ENCODE measurements at places on chromosomes 7 and 10. TPM values are rescaled to one million over a fixed set of nuclear protein-coding genes. Genes with fewer than 3 reads are reported as not detected.

ACADSB gene
- 14.5 TPM for total RNA-seq

GPR37 gene
- 20.4 TPM for total RNA-seq

KCP gene
- 2.5 TPM for total RNA-seq

GDF10 gene
- total RNA-seq: 0.18 TPM

JMJD1C gene
- total RNA-seq: 180 TPM

MYOF gene
- total RNA-seq: 1.4 TPM

C10orf95 gene
- total RNA-seq: 0.96 TPM

MOGAT3 gene
- total RNA-seq: 0.81 TPM

PNLIPRP1 gene
- 0.68 TPM for total RNA-seq

GRCh38 chr10:49558190-49558589 is 19.3 kb upstream of the ERCC6 start:
- H3K4me3 ChIP-seq: no peak overlapping the region
- no peak overlapping the region for H3K27ac ChIP-seq
- no peak for DNase-seq
- H3K4me1 ChIP-seq: peaks cover 12% of the 10 kb centered on the region
- H3K36me3 ChIP-seq: peaks cover 4% of the 10 kb centered on the region
- H3K27me3 ChIP-seq: peaks cover 17% of the 10 kb centered on the region

- DNase-seq: no peak
- peaks cover 57% of the 10 kb centered on the region for H3K4me1 ChIP-seq
- H3K4me3 ChIP-seq: peak overlapping the region; percentile 83
Observed at GRCh38 chr10:17199351-17199804, 2.1 kb downstream of the TRDMT1 start.

- no peak overlapping the region for H3K4me3 ChIP-seq
- H3K27me3 ChIP-seq: no peaks in the 10 kb centered on the region
- H3K27ac ChIP-seq: no peak overlapping the region
- H3K36me3 ChIP-seq: no peaks in the 10 kb centered on the region
Observed at GRCh38 chr10:107611115-107611514, 446.6 kb upstream of the SORCS1 start.

GRCh38 chr10:129870961-129871621 is 93.0 kb downstream of the EBF3 start:
- DNase-seq: no peak
- 0 out of 2 replicates have a peak overlapping the region, but pooled peaks have one; percentile 21 for H3K27ac ChIP-seq
- no peak overlapping the region for H3K4me3 ChIP-seq

- H3K4me1 ChIP-seq: no peaks in the 10 kb centered on the region
- peak; percentile 86 for DNase-seq
- H3K27me3 ChIP-seq: no peaks in the 10 kb centered on the region
- H3K27ac ChIP-seq: peak overlapping the region; percentile 84
Observed at GRCh38 chr7:154953006-154953684, 49.8 kb downstream of the PAXIP1 start.

DNA sequence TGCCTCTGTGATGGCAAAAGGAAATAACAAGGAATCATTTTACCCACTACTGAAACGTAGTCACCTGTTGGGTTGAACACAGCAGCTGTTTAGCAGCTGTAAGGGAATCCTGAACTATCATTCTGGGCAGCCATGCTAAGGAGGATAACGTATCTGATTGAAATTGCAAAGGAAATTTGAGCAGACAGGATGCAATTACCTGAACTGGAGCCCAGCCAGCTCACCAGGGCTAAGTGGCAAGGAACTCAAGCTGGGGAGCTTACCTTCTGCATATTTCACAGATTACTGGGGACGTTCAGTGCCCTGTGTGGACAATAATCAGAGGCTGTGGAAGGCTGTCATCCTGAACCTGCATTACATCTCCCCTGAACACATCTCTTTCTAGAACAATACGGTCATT is 650.5 kb downstream of the SORCS3 start:
- H3K4me1 ChIP-seq: no peaks in the 10 kb centered on the region
- no peak overlapping the region for H3K27ac ChIP-seq
- DNase-seq: no peak
- H3K4me3 ChIP-seq: no peak overlapping the region
- H3K27me3 ChIP-seq: no peaks in the 10 kb centered on the region

GRCh38 chr7:45980181-45980905 is 59.3 kb upstream of the IGFBP3 start:
- H3K36me3 ChIP-seq: peaks cover 11% of the 10 kb centered on the region
- DNase-seq: no peak
- H3K4me1 ChIP-seq: peaks cover 20% of the 10 kb centered on the region
- no peak overlapping the region for H3K27ac ChIP-seq
- H3K27me3 ChIP-seq: no peaks in the 10 kb centered on the region

GRCh38 chr10:5830629-5831445 is 17.6 kb upstream of the GDI2 start:
- DNase-seq: no peak
- no peaks in the 10 kb centered on the region for H3K4me1 ChIP-seq
- no peak overlapping the region for H3K4me3 ChIP-seq
- no peak overlapping the region for H3K27ac ChIP-seq

GRCh38 chr10:89940076-89940475 is 238.7 kb downstream of the KIF20B start:
- DNase-seq: no peak
- H3K27me3 ChIP-seq: peaks cover 3% of the 10 kb centered on the region
- H3K4me1 ChIP-seq: no peaks in the 10 kb centered on the region

- H3K27me3 ChIP-seq: no peaks in the 10 kb centered on the region
- no peak overlapping the region for H3K27ac ChIP-seq
- DNase-seq: no peak
- no peaks in the 10 kb centered on the region for H3K36me3 ChIP-seq
- H3K4me3 ChIP-seq: no peak overlapping the region
Observed at GRCh38 chr7:103854611-103855010, 134.8 kb downstream of the RELN start.

- H3K27me3 ChIP-seq: no peaks in the 10 kb centered on the region
- no peak for DNase-seq
- no peak overlapping the region for H3K27ac ChIP-seq
- peaks cover 18% of the 10 kb centered on the region for H3K4me1 ChIP-seq
Observed at GRCh38 chr7:16801111-16801542, 3.7 kb downstream of the AGR2 start.

- no peaks in the 10 kb centered on the region for H3K27me3 ChIP-seq
- H3K36me3 ChIP-seq: no peaks in the 10 kb centered on the region
- H3K27ac ChIP-seq: no peak overlapping the region
- no peak overlapping the region for H3K4me3 ChIP-seq
Observed at GRCh38 chr7:18458830-18459229, 36.7 kb upstream of the HDAC9 start.

GRCh38 chr7:84612981-84613681 is 418.5 kb upstream of the SEMA3A start:
- H3K4me1 ChIP-seq: no peaks in the 10 kb centered on the region
- no peak overlapping the region for H3K4me3 ChIP-seq
- no peaks in the 10 kb centered on the region for H3K36me3 ChIP-seq
- no peaks in the 10 kb centered on the region for H3K27me3 ChIP-seq
- DNase-seq: no peak

DNA sequence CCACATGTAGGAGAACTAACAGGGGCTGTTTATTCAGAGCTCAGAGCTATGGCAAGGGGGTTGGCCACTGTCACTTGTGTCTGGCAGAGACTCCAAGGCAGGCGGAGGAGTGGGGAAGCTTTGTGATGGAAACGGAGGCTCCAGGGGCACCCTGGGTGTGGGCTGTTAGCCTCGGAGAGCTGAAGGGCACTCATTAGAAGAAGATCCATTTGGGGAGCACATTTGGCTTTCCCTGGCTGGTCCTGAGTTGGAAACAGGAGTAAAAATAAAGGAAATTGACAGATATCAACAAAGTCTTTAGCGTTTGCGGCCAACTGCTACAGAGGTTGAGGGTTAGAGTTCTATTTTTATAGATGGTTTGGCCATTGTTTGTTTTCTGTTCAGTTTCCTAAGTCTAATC is 288.3 kb upstream of the MKI67 start:
- H3K27ac ChIP-seq: no peak overlapping the region
- H3K4me1 ChIP-seq: peaks cover 22% of the 10 kb centered on the region
- H3K36me3 ChIP-seq: no peaks in the 10 kb centered on the region
- no peak for DNase-seq
- no peak overlapping the region for H3K4me3 ChIP-seq

DNA sequence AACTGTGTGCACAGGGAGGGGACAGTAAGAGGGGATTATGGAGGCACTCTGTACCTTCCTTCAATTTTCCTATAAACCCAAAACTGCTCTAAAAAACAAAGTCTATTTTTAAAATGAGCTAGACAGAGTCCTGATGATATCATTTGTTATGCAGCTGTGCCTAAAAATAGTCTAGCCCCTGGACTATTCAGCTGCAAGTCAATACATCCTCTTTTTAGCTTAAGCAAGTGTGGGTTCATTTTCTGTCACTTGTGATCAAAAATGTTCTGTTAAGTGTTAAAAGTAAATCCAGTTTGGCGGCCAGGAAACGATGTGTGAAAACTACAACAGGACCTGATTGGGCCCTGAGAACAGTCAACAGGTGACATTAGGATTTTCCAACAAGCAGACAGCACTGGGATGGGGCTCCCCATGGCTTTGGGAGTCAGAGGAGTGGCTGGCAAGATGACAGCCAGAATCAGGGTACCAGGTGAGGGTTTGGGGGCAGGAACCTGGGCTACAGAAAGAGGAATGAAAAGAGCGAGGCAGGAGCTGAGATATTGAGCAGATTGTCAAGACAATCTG is 33.9 kb downstream of the FAM107B start:
- DNase-seq: no peak
- H3K27ac ChIP-seq: no peak overlapping the region
- no peaks in the 10 kb centered on the region for H3K27me3 ChIP-seq
- H3K4me1 ChIP-seq: no peaks in the 10 kb centered on the region
- no peak overlapping the region for H3K4me3 ChIP-seq
- H3K36me3 ChIP-seq: no peaks in the 10 kb centered on the region

DNA sequence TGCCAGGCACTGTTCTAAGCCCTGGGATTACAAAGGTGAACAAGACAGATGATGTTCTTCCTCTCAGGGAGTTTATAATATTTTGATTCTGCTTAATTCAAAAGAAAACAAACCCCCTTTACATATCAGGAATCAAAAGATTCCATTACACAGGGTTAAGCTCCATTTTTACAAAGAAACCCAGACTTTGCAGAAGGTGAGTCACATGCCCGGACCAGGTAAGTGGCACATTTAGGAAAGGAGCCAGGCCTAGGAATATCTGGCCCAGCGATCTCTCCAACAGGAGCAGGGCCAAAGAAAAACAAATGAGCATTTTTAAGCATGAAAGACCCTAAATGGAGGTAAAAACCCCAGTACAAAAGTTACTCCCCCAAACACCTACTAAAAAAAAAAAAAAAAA is 1.1 kb downstream of the STN1 start:
- H3K27ac ChIP-seq: no peak overlapping the region
- H3K36me3 ChIP-seq: peaks cover 33% of the 10 kb centered on the region
- no peak for DNase-seq
- peak overlapping the region; percentile 90 for H3K4me3 ChIP-seq
- peaks cover 20% of the 10 kb centered on the region for H3K4me1 ChIP-seq

DNA sequence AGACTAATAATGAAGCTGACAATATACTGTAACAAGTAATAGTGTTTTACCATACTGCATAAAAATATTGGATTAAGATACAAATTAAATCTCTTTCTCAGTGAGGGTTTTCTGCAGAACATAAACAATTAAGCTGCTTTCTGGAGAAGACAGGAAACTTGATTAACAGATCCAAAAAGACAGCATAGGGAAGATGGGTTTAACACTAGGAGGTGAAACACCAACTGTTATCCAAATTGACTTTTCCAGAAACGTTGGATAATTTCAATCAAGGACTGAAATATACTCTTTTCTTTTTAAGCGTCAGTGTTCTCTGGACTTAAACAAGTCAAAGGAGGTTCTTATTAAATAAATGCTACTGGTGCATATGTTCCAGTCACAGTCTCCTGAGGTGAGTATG is 45.3 kb upstream of the IMMP2L start:
- H3K27me3 ChIP-seq: no peaks in the 10 kb centered on the region
- no peak overlapping the region for H3K4me3 ChIP-seq
- DNase-seq: no peak

DNA sequence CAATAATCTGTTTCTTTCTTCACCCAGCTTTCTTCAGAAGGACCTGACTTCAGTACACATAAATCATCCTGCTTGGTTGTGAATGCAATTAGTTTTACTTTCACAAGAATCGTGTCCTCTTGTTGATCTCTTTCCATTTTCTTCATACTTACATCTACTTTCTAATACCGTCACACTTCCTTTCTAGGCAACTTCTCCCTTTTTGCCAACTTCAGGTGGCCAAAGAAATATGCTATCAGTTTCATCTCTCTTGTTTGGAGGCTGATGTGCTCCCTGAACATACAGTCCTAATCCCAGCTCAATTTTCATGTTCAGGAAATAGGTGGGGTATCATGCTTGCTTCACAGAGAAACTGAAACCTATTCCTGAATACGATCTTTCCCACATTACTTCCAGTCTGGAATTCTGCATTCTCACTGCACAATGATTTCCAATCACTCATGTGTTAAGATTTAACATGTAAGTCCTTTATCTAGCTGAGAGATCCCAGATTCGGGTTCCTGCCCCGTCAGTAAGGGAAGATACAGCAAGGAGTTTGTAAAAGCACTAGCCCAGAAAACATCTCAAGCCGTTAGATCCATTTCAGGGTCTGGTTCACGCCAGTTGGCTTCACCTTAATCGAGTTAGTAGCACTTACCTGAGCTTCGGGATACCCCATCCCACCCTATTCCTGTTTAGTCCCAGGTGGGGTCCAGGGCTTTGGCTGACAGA is 994 bp downstream of the SLC25A28 start:
- no peak for DNase-seq
- 0 out of 2 replicates have a peak, but pooled peaks cover 3% of the 10 kb centered on the region for H3K27me3 ChIP-seq
- H3K4me3 ChIP-seq: peak overlapping the region; percentile 73

DNA sequence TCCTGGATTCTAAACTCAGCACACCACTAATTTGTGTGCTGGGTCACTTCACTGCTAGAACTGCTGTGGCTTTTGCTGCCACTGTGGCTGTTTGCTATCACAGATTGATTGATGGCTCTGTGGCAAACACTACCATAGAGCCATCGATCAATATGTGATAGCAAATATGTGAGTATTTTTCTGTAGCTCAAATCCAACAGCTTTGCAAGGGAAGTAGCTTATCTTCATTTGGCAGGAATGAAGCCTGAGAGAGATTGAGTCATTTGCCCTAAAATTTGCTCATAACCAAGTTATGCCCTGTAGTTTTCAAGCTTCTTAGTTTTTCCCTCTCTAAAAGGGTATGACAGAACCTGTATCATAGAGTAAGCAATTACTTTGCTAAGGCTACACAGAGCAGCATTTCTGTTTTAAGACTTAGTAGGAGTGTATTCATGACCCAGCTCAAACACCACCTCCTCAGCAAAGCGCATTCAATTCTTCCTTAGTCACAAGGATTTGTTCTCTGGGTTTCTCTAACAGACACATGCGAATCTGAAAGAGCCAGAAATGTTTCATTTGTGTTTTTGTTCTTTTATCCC is 43.1 kb downstream of the MINPP1 start:
- H3K36me3 ChIP-seq: peaks cover 33% of the 10 kb centered on the region
- DNase-seq: no peak
- no peaks in the 10 kb centered on the region for H3K27me3 ChIP-seq
- peak overlapping the region; percentile 88 for H3K27ac ChIP-seq

- peak overlapping the region; percentile 28 for H3K27ac ChIP-seq
- no peaks in the 10 kb centered on the region for H3K27me3 ChIP-seq
- no peaks in the 10 kb centered on the region for H3K36me3 ChIP-seq
- DNase-seq: no peak
- no peaks in the 10 kb centered on the region for H3K4me1 ChIP-seq
Observed at GRCh38 chr10:82084904-82085303, 209.9 kb downstream of the NRG3 start.

- no peak for DNase-seq
- H3K4me3 ChIP-seq: no peak overlapping the region
- H3K4me1 ChIP-seq: peaks cover 30% of the 10 kb centered on the region
- H3K27ac ChIP-seq: no peak overlapping the region
- peaks cover 8% of the 10 kb centered on the region for H3K36me3 ChIP-seq
Observed at GRCh38 chr10:25304606-25305005, 129.8 kb downstream of the GPR158 start.
